ENCODE measurements at places on chromosomes 3 and 15.

DNA sequence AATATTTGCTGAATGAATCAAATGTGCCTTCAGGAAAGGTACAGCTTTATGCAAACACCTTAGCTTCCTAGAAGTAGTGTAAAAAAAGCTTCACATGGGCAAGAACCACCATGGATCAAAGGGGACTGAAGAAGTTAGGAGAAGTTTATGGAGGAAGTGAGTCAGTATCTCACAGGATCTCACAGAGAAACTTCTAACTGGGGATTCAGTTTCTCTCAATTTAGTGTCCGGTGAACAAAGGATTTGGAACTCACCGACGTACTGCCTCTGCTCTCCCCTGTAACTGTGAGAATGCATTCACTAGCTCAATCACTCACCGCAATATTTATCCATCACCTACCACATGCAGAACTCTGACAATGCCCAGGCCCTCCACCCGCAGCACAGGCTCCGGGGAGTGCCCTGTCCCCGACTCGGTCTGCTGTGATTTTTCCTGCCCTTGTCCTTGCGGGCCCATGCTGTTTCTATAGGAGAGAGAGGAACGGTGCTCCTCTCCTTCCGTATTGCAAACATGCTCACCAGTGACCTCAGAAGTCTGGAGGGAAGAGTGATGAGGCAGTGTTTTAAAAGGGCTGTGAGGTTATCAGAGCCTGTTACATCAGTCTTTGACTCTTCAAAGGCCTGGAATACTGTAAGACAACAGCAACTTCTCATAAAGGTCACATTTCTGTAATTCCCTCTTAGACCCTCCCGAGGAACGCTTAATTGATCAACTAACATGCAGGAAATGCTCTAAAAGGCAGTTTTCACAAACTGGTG, 222.5 kb upstream of the ICE2 start:
- DNase-seq, result no peak

- no peak for DNase-seq
These were observed 202.5 kb upstream of the HES1 start for GRCh38 chr3:193933451-193933850.

DNA sequence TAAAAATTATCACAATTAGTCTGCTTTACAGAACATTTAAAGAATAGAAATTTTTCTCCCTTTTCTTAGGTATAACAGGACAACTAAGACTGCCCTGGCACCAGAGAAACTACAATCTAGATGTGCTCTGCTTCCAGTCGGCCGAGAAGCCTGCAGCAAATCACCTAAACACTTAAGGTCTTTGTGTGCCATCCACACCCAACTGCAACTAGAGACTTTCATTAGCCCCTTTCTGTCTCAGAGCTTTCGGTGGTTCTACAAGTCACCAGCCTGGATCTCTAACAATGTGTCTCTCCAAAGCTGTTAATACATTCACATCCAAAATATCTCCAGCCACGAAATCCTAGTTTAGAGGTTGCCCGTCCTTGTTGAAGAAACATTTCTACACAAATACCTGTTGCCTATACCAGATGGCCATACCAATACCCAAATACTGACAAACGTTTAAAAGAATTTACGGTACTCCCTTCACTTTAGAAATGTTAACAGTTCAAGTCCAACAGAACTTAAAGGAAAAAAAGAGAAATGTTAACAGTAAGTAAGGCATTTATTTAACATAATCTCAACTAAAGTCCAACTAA, 6.7 kb downstream of the PRC1 start:
- no peak for DNase-seq

DNA sequence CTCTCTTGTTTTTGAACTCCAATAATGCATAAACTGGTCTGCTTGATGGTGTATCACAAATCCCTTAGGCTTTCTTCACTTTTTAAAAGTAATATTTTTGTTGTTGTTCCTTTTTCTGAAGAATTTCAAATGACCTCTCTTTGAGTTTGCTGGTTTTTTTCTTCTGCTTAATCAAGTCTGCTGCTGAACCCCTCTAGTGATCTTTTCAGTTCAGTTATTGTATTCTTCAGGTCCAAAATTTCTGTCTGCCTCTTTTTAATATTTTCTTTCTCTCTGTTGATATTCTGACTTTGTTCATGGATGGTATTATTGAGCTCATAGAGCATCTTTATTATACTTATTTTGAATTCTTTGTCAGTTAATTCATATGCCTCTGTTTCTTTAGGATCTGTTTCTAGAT, 21.8 kb upstream of the CEP152 start:
- no peak for DNase-seq

DNA sequence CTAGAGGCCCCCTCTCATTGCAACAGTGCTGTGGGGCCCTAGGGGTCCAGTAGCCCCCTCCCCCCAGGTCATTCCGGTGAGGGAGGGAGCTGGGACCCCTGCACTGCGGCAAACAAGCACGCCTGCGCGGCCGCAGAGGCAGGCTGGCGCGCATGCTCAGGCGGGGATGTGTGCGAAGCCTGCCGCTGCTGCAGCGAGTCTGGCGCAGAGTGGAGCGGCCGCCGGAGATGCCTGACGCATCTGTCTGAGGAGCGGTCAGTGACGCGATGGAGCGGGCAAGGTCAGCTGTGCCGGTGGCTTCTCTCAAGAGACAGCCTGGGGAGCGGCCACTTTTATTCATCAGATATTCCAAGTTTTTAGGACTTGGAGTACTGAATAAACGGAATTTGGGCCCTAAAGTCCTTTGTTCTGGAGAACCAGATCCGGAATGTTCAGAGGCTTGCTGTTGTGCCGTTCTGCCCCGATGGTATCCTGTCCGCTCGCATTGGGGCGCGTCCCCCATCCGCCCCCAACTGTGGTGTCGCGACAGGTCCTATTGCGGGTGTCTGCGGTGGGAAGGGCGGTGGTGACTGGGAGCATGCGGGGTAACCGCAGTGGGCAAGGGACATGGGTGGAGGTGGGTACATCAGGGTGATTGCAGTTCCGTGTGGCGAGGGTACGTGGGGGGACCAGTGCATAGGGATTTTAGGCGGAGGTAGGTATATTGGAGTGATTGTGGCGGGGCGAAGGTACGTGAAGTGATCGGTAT, at the start of the genes SNRPN and SNURF:
TSS of gene SNRPN (plus strand) at position 205 of the 748 bp plus-strand sequence. CDS start 19,467 bp downstream, outside the sequence.
TSS of gene SNURF (plus strand) at position 205 of the 748 bp plus-strand sequence. CDS start at position 267, 62 bp downstream.
- DNase-seq, result peak; percentile 60

- no peak for DNase-seq
These were observed 523.2 kb downstream of the RBMS3 start for GRCh38 chr3:29804044-29804443.

- DNase-seq, result no peak
These were observed 1.4 kb downstream of the CYFIP1 start for GRCh38 chr15:22978691-22979237.

- DNase-seq, result no peak
These were observed 2.8 kb upstream of the C15orf40 start for GRCh38 chr15:83014205-83014653.

- no peak for DNase-seq
These were observed 349.6 kb downstream of the ZIC1 start for GRCh38 chr3:147758771-147759170.

Measured in CD4-positive, alpha-beta T cell treated with Interleukin-2 at 100 ng/mL for 4 hours (primary cell).